ENCODE measurements at places on chromosomes 4 and X. TPM values are rescaled to one million over a fixed set of nuclear protein-coding genes. Genes with fewer than 3 reads are reported as not detected.

Gene TMEM33
- 86.7 TPM for total RNA-seq

Gene POLA1
- 34.9 TPM for total RNA-seq

Gene JAKMIP1
- 4.4 TPM for total RNA-seq

Gene MAGIX
- 0.46 TPM for total RNA-seq

Gene NCAPG
- 56.6 TPM for total RNA-seq

Gene VEGFD
- 0.19 TPM for total RNA-seq
